ENCODE measurements at places on chromosomes 12 and 14.

GRCh38 chr12:34108405-34108803 lies 86.1 kb downstream of the ALG10 start:
- no peak for DNase-seq

DNA sequence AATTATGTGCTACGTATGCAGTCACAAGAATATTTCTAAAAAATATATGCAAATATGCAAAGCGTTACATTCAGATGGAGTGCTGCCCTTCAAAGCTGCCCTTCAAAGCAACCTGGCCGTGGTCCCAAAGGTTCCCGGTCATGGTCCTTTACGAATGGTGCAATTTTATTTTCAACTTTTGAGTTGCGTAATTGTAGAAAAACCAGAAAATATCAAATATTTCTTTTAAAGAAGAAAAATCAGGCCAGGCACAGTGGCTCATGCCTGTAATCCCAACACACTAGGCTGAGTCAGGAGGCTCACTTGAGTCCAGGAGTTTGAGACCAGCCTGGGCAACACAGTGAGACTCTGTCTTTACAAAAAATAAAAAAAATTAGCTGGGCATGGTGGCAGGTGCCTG lies 21.4 kb downstream of the CLSTN3 start:
- no peak for DNase-seq

DNA sequence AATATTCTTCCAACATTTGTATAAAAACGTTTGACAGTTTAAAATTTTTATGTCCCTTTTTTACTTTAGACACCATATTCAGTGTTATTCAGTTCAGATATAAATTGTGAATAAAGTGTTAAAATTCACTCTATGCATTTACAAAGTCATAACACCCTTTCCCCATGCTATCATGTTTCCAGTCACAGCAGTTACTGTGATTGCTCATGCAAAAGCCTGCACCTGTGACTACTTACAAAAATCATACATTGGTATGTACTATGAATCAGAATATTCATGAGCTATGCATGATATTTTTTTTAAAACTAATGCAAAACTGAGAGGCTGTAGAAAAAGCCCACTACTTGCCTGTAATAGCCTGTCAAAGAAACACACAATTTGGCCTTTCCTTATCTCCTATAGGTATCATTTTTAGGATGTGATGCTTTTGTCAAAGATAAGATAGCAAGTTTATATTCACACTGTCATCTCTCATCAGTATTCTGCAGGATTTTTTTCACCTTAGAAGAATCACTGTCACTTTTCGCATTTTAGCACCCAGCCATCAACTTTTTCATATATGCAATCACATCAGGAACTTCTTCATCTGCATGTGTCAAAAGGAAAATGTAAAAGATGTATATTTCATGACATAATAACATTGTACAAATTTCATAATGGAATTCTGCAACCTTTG lies 443.2 kb downstream of the C12orf50 start:
- DNase-seq = no peak

- no peak for DNase-seq
Measured at GRCh38 chr14:60166142-60166541, 944 bp upstream of the DHRS7 start.

DNA sequence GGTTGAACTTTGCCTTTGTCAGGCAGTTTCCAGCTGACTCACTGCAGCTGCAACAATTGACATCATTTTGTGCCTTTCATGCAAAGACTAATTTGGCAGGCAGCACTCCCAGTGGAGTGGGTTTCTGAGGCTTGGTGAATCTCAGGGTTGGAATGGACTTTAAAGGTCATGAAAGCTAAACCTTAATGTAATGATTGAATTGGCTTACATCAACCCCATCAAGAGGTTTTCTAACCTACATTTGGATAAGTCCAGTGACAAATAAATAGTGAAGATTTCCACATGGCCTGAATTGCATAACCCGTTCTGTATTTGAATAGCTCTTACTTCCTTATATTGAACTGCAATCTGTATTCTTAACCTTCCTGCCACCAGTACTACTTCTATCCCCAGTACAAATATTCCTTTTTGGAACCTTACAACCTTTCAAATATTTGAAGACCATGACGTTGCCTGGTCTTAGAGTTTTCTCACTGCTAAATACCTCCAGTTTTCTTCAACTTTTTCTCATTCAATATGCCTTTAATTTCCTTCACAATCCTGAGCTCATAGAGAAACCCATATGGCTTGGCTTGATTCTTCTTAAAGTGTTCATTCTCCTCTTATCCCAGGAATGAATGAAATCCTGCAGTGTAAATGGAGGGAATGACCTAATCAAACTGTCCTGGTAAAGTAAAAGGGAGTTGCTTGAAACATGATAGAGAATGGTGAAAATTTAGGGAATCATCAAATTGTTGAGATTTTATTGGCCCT lies 168.1 kb upstream of the NOVA1 start:
- no peak for DNase-seq
